Esophagus squamous epithelium (tissue), 5 donors: ENCODE measurements at places on chromosomes 13 and 19. TPM values are rescaled to one million over a fixed set of nuclear protein-coding genes. Genes with fewer than 3 reads are reported as not detected.

DNA sequence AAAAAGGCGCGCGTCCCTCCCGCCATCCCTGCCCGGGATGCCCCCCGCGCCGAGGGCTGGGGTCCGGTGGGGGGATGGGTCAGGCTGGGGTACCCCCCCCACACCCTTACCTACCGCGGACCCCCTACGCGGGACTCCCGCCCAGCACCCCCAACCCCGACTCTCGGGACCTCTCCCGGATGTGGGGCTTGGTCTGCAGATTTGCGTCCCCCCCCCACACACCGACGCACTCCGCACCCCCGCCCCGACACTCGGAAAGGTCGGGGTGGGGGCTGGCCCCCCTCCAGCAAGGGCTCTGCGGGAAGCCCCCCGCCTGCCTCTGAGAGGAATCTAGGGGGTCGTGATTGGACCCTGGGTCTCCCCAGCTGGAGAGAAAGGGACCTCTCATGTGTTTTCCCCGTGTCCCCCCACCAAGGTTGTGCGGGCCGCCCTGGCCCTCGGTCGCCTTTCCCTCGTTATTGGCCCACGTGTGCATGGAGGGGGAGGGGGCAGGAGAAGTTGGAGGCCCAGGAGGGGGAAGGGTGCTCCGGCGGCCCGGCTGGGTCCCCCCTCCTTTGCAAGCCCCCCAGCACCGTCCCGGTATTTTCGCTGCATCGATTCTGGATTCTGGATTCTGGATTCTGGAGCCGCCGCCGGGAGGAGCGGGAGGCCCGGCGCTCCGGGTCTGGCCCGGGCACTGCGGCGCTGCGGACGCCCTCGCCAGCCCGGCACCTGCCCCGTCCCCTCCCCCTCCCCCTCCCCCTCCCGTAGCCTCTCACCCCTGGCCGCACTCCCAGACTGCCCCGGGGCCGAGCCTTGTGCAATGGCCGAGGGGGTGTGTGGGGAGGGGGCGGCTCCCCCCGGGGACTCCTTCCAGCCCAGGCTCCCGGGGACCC, 607 bp downstream of the NFIC start:
- H3K4me1 ChIP-seq = peaks cover 96% of the 10 kb centered on the region
- no peaks in the 10 kb centered on the region for H3K27me3 ChIP-seq
- H3K36me3 ChIP-seq = no peaks in the 10 kb centered on the region
- DNase-seq = no peak

SIGLEC5 gene
- total RNA-seq = not detected

DNA sequence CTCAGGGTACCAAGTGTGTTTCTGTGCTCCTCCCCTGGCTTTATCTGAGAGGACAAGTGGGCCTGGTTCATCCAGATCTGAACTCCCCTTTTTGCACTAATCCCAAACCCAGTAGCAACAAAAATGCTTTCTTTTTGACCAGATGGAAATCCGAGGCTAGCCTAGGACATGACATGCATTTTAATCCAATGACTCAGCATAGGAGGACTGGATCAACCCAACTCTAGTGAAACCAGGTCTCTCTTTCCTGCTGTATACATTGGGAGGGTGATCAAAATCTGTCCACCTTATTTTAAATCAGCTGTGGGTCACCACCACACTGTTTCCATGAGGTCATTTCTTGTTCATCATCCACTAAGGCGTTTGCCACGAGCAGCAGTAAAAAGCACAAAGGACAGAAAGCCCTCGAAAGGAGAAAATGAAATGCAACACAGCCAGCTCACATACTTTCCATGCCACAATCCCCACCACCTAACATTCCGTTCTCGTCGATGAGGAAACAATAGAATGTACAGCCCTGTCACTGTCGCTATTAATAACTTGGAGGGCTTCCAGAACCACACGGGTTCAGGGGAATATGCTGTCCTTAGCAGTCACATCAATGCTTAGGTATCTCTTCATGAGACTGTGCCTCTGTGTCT, 543.0 kb downstream of the IRS2 start:
- H3K36me3 ChIP-seq = no peaks in the 10 kb centered on the region
- no peaks in the 10 kb centered on the region for H3K27me3 ChIP-seq
- no peak overlapping the region for H3K4me3 ChIP-seq
- no peak for DNase-seq
- peaks cover 11% of the 10 kb centered on the region for H3K4me1 ChIP-seq
- H3K27ac ChIP-seq = peak overlapping the region; percentile 47

FGF9 gene
- not detected for total RNA-seq

- H3K36me3 ChIP-seq = no peaks in the 10 kb centered on the region
- no peaks in the 10 kb centered on the region for H3K4me1 ChIP-seq
- no peak for DNase-seq
- no peak overlapping the region for H3K27ac ChIP-seq
- no peak overlapping the region for H3K4me3 ChIP-seq
- no peaks in the 10 kb centered on the region for H3K27me3 ChIP-seq
These were observed 384.2 kb downstream of the SLITRK1 start for GRCh38 chr13:83498045-83498444.

DNA sequence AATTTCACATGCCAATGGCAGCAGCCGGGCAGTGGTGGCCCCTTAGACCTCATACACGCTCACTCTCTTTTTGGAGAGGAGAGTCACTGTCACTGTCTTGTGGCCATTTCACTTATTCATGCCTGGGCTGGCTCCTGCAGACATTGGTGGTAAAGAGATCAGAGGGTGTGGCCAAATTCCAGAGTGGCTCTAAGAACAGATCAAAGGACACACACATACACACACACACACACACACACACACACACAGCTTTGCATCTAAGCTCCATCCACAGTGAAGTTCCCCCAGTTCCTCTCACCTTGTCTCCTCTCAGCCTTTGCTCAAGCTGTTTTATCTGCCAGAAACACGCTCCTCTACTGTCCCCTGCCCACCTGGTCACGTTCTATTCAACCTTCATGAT, 46.5 kb upstream of the KPNA3 start:
- no peak for DNase-seq
- no peak overlapping the region for H3K27ac ChIP-seq
- H3K36me3 ChIP-seq = no peaks in the 10 kb centered on the region
- H3K4me3 ChIP-seq = no peak overlapping the region
- H3K4me1 ChIP-seq = peaks cover 6% of the 10 kb centered on the region
- no peaks in the 10 kb centered on the region for H3K27me3 ChIP-seq

DNA sequence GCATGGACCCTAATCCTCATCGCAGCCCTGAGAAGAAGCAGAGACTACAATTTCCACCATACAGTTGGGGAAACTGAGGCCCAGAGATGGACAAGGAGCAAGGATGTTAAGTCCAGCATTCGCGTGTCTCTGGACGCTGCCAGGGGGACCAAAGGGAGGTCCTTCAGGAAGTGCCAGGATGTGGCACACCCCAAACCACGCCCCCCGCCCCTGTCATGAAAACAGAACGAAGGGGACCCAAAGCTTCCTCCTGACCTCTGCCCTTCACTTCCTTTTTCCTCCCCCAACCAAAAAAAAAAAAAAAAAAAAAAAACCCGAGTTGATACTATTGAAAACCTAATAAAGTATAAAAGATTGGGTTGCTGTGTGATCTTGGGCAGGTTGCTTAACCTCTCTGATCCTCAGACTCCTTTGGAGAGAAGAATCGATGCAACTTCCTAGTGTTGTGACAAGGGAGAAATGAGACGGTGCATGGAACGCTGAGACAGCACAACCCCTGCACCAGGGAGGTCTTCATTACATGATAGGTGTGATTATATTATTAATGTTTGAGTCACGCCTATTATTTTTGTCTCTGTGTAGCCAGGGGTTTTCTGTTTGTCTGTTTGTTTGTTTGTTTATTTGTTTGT, 2.7 kb upstream of the ZBTB7A start:
- no peak overlapping the region for H3K27ac ChIP-seq
- DNase-seq = no peak
- H3K27me3 ChIP-seq = no peaks in the 10 kb centered on the region
- H3K4me1 ChIP-seq = peaks cover 21% of the 10 kb centered on the region
- no peaks in the 10 kb centered on the region for H3K36me3 ChIP-seq

DNA sequence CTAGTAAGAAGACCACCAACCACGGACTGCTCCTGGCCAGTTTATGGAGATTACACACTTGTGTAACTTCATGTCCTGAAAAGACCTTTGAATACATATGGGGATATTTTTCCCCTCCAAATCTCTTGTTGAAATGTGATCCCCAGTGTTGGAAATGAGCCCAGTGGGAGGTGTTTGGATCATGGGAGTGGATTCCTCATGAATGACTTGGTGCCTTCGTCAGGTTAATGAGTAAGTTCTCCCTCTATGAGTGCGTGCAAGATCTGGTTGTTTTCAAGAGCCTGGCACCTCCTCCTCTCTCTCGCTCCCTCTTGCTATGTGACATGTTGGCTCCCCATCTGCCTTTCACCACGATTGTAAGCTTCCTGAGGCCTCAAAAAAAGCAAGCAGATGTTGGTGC, 769.0 kb upstream of the SLITRK1 start:
- no peak for DNase-seq
- no peaks in the 10 kb centered on the region for H3K36me3 ChIP-seq
- H3K4me1 ChIP-seq = no peaks in the 10 kb centered on the region
- H3K4me3 ChIP-seq = no peak overlapping the region
- H3K27me3 ChIP-seq = no peaks in the 10 kb centered on the region

GRCh38 chr13:92164822-92165221, 766.4 kb downstream of the GPC5 start:
- no peaks in the 10 kb centered on the region for H3K27me3 ChIP-seq
- H3K4me3 ChIP-seq = no peak overlapping the region
- no peaks in the 10 kb centered on the region for H3K36me3 ChIP-seq
- H3K4me1 ChIP-seq = no peaks in the 10 kb centered on the region

PSG3 gene
- total RNA-seq = not detected

DNA sequence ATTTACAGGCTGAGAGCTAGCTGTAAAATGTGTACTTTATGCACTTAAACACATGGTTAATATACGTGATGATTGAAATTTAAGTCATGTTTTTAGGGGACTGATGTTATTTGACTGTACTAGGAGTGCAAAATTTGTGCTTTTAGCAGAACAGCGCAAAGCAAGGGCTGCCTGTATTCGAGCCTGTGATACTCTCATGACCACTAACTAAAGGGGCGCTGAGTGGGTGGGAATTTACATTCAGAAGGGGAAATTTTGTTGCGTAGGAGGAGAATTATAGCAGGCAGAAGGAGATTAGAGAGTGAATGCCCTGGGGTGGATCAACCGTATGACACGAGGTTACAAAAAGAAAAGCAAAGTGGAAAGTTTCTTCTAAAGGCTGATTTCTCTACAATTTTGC, 271.8 kb upstream of the HTR2A start:
- H3K27me3 ChIP-seq = no peaks in the 10 kb centered on the region
- no peak for DNase-seq
- H3K27ac ChIP-seq = no peak overlapping the region
- H3K4me3 ChIP-seq = no peak overlapping the region
- no peaks in the 10 kb centered on the region for H3K36me3 ChIP-seq

CPT1C gene
- 0.48 TPM for total RNA-seq

N4BP2L1 gene
- total RNA-seq = 2.2 TPM

LILRB3 gene
- 8.3 TPM for total RNA-seq

- DNase-seq = peak; percentile 20
- H3K36me3 ChIP-seq = no peaks in the 10 kb centered on the region
- H3K4me1 ChIP-seq = peaks cover 35% of the 10 kb centered on the region
- no peaks in the 10 kb centered on the region for H3K27me3 ChIP-seq
- H3K4me3 ChIP-seq = peak within 1 kb of the TSS; percentile 66
These were observed at the start of gene MAP3K10 for GRCh38 chr19:40190891-40191835. Gene MAP3K10 (plus strand): TSS chr19:40191426. CDS start chr19:40192032, 606 bp downstream.

DNA sequence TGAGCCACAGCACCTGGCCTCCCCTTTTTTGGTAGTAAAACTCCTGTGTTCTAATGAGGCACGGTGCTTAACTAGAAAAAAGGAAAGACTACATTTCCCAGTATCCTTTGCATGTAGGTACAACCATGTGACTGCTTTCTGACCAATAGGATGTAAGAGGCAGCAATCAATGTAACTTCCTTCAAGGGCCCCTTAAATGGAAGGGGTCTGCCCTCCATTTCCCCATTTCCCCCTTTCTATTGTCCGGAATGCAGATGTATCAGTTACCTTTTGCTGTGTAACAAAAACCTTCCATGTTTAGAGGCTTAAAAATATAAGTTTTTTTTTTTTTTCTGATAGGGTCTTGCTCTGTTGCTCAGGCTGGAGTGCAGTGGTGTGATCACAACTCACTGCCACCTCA, 2.2 kb downstream of the GPR32 start:
- H3K27ac ChIP-seq = no peak overlapping the region
- no peaks in the 10 kb centered on the region for H3K4me1 ChIP-seq
- DNase-seq = no peak
- H3K4me3 ChIP-seq = no peak overlapping the region
- H3K27me3 ChIP-seq = no peaks in the 10 kb centered on the region

DNA sequence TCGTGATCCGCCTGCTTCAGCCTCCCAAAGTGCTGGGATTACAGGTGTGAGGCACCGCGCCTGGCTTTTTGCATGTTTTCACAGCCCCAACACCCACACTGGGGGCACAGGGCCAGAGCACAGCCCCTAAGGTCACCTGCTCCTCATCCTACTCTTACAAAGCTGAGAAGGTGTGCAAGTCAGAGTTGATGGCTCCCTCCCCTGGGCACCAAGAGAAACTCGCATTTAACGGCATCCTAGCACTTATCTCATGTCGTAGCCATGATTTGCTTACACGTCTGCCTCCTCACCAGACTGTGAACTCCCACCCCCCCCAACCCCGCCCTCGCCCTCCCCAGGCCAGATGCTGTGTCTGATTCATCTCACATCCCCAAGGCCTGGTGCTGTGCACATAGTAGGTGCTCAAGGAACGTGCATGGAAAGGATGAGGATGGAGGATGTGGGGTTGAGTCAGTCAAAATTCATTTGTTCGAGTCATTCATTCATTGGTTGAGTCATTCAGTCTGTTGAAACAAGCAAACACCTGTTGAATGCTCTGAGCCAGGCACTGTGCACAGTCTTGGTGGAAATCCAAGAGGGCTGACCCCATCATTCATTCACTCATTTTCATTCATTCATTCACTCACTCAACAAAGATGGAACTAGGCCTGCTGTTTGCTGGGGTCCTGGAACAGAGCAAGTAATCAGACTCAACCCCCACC, 11.3 kb downstream of the SHANK1 start:
- DNase-seq = no peak
- H3K4me3 ChIP-seq = no peak overlapping the region
- H3K27me3 ChIP-seq = no peaks in the 10 kb centered on the region
- H3K27ac ChIP-seq = no peak overlapping the region
- H3K4me1 ChIP-seq = no peaks in the 10 kb centered on the region

SERP2 gene
- total RNA-seq = 3.6 TPM

DNA sequence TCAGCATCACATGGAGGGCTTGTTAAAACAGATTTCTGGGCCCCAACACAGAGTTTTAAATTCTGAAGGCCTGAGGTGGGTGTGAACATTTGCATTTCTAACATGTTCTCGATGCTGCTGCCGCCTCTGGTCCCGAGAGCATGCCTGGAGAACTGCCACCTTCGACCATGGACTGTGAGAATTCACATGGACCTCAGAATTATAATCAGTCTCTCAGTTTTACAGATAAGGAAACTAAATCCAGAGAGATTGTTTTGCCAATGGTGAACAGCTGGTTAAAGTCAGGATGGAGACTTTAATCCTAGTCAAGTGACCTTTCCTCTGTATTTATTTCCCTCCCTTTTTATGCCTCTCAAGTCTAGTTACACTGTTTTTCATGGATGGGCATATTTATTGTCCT, 14.7 kb downstream of the ALOX5AP start:
- no peaks in the 10 kb centered on the region for H3K27me3 ChIP-seq
- DNase-seq = no peak
- H3K27ac ChIP-seq = no peak overlapping the region
- no peak overlapping the region for H3K4me3 ChIP-seq

RASIP1 gene
- 4.0 TPM for total RNA-seq
